ENCODE measurements at places on chromosomes 1 and 21.

DNA sequence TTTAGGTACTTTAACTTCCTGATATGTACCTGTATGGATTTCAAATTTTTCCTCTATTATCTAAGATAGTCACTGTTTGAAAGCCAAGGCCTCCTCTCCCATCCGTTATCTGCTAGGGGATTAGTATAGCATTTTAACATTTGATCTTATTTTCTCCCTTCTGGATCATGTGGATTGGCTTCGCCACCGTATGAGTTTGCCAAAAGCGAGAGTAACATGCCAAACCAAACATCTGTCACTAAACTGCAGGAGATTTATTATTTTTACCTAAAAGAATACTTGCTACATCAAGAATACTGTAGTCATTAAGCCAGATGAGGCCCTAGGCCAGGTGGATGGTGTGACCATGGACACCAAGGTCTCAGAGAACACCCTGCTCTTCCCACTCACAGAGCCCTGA, 28.5 kb upstream of the EEIG2 start:
- no peak for DNase-seq

DNA sequence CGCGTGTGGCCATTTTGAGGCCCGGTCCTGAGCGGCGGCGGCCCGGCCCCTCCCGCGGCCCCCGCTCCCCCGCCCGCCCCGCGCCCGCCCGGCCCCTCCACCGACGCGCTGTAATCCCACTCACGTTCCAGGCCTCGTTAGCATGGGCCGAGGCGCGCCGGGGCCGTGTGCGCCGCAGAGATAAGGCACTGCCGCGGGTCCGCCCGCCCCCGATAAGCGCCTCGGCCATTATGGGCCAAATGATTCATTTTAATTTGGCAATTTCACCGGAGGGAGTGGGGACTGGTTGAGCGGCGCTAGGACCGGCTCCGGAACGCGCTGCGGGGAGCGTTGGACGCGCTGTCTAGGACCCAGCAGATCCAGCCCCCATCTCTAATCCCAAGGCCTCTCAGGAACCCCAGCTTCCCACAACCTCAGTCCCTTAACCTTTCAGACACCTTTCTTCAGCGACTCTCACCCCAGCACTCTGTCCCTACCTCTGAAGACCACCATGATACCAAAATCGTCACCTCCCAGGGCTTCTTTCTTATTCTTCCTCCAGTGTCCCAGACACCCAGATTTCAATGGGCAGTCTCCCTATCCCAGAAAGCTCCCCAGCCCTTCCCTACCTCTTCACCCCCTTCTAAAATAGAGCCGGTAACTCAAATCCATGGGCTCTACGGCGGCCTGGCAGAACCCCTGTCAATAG, at the start of gene TAL1:
Gene TAL1 (minus strand): TSS at position 39 of the 688 bp plus-strand sequence. CDS start 6,337 bp downstream, outside the sequence.
- DNase-seq = no peak

DNA sequence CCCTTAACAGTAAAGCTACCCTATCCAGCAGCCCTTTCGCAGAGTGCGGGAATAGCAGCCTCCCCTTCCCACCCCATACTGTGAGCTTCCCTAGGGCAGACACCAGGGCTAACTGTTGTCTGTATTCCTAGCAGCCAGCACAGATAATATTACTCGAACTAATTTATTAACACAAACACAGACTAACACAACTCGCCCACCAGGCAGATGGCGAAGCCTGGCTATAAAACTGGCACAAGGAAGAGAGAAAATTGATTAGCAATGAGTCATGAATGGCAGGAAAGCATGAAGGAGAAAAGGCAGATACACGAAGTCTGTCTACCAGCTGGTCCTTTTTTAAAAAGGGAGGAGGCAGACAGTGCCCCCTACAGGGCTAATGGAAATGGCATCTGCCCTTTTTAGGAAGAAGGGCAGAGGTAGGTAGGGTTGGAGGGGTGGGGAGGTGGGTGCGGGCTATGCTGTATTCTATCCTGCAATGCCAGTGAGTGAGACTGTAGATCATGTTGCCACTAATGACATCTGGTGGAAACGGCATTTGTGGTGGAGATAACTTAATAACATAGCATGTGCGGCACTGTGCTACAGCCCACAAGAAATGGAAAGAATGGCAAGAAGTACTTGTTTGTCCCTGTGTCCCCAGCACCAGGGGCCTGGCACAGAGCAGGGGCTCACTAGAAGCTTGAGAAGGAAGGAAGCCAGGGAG, 30.6 kb upstream of the CTPS1 start:
- peak; percentile 28 for DNase-seq

DNA sequence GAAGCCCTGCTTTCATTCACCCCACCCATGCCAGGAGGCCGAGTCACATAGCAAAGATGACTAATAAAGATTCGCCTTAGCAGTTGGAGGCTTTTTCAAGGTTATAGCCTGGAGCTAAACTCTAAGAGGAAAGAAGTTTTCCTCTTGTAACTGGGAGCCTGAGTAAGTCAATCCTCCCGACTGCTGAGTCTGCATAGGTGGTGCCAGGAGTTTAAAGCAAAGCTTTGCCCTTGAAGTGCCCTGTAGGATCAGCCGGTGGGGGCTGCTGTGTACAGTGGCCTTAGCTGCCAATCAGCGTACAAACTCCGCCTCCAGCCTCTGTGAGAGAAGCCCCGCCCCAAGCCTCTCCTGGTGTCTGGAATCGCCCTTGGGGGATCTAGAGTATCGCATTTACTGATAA, 147.5 kb upstream of the SPATA6 start:
- DNase-seq = no peak

GRCh38 chr21:42425591-42425990, 21.9 kb downstream of the UBASH3A start:
- no peak for DNase-seq

DNA sequence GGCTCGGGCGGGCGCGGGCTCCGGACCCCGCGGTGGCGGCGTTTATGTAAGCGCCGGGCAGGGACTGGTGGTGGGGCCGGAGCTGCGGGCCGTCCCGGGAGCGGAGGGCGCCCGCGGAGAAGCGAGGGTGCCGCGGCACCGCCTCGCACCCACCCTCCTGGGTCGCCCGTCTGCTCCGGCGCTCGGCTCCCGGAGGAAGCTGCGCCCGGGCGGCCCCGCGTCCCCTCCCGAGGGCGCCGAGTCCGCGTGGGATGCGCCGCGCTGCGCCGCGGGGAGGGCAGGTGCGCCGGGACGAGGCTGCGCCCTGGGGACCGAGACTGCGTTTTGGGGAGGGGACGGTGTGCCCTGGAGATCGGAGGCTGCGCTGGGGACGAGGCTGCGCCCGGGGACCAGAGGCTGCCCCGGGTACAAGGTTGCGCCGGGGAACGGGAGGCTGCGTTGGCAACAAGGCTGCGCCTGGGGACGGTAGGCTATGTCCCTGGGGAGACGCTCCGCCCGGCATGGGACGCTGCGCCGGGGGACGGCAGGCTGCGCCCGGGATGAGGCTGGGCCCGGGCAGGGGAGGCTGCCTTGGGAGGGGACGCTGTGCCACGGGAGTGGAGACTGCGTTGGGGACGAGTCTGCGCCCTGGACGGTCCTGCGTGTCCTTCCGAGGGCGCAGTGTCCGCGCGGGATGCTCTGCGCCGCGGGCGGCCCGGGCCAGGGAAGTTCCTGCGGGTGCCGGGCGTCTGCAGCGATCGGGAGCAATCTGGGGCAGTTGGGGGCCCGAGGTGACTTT, 627 bp downstream of the ADARB1 start:
- no peak for DNase-seq

- DNase-seq = no peak
Observed at GRCh38 chr1:151312411-151312810, 14.8 kb downstream of the PI4KB start.

- DNase-seq = no peak
Observed at GRCh38 chr1:194176212-194176611, 989.8 kb upstream of the B3GALT2 start.

DNA sequence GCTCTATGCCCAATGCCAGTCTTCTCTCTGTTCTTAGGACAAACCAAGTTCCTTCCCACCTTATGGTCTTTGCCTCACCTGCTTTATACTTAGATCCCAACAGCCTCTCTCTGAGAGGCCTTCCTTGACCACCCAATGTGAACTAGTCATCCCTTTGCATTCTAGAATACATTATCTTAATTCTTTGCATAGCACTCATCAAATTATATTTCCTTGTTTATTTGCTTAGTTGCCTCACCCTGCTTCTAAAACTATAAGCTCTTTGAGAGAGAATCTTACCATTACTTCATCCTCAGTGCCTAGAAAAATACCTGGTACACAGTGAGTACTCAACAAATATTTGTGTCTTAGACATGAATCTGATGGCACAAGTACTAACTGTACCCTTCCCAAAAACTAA, 8.0 kb downstream of the PIGP start:
- no peak for DNase-seq

GRCh38 chr1:209425959-209426358, 157.6 kb upstream of the CAMK1G start:
- no peak for DNase-seq

DNA sequence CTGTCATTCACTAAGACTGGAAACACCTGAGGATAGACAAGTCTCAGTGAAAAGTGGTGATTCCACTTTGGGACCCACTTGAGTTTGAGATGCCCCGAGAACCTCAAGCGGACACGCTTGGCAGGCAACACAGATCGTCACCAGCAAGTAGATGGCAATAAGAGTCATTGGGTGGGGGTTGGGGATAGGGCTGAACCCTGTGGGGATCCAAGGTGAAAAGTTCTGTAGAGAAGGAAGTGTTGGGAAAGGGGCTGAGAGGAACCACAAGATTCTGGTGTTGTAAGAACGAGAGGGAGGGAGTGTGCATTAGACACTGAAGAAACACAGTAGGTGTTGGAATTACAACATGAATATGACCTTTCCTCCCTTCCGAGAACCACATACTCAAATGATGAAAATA, 45.4 kb upstream of the TDRD10 start:
- DNase-seq = no peak

DNA sequence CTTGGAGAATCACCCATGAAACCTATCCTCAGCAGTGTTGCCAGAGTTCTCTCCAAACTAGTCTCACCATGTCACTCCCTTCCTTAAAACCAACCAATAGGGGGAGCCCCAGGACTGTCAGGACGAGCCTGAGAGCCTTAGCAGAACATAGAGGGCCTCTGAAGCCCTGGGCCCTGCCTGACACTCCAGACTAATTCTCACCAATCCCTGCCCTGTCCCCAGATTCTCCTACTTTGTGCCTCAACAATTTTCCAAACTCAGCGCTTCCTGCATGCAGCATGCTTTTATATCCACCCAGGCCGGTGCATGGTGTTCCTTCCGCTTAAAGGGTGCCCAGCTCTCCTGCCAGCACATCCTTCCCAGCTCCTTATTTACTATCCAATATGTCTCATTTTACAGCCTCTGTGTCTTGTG, 42.7 kb downstream of the HSD3B1 start:
- DNase-seq = peak; percentile 10

GRCh38 chr1:151251656-151252470, 2.7 kb upstream of the PSMD4 start:
- DNase-seq = peak; percentile 61

GRCh38 chr21:36454706-36455105, 25.2 kb downstream of the CLDN14 start:
- no peak for DNase-seq

- no peak for DNase-seq
Observed at GRCh38 chr1:119374208-119374874, 5.8 kb downstream of the HAO2 start.

DNA sequence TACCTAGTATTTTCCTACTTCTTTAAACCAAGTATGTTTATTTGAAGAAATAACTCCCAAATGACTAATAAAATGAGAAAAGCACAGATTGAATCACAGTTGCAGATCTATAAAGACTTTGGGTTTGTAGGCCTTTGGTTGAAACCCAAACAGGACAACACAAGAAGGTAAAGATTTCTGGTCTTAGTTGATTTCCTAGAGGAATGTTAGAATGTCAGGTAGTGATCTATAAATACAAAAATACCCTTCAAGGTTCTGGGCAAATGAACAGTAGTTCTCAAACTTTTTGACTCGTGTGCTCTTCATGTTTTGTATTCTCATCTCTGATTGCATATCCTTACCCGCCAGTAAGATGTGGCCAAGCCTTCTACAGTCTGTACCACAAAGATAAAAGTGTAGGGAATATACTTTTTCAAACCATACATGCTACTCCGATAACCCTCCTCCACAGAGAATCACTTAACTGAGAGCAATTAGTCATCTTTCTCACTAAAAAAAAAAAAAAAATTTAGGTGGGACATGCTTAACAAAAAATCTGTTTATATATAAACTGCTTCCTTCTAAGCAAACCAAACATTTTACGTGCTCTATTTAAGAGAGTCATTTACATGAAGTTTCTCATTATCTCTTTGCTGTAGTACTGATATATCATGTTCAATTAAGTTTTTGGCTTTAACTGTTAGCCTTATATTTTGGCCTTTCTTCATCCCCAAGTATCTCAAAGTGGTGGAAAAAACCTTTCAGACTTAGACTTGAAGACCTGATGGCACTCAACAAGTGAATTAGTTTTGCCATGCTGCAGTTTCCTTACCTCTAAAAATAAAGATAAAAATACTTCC, 36.0 kb downstream of the CNIH4 start:
- no peak for DNase-seq

GRCh38 chr1:31460027-31460426, 47.0 kb downstream of the SERINC2 start:
- no peak for DNase-seq

DNA sequence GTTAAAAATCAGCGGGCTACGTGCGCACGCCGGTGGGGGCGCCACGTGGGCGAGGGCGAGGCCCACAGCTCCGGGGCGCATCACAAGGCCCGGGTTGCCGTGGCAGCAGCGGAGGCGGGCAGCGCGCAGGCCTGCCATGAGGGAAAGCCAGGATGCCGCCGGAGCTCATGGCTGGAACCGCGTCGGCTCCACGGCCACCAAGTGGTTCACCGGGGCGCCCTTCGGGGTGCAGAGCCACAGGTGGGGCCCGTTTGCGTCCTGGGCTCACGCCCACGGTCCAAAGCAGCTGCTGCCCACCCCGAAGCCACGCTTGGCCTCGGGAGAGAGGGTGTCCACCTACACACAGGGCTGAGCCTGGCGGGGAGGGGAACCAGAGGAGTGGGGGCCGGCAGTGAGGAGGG, 4.9 kb upstream of the TTC22 start:
- DNase-seq = no peak

GRCh38 chr21:23003951-23004350, 2005.7 kb downstream of the NCAM2 start:
- DNase-seq = no peak

DNA sequence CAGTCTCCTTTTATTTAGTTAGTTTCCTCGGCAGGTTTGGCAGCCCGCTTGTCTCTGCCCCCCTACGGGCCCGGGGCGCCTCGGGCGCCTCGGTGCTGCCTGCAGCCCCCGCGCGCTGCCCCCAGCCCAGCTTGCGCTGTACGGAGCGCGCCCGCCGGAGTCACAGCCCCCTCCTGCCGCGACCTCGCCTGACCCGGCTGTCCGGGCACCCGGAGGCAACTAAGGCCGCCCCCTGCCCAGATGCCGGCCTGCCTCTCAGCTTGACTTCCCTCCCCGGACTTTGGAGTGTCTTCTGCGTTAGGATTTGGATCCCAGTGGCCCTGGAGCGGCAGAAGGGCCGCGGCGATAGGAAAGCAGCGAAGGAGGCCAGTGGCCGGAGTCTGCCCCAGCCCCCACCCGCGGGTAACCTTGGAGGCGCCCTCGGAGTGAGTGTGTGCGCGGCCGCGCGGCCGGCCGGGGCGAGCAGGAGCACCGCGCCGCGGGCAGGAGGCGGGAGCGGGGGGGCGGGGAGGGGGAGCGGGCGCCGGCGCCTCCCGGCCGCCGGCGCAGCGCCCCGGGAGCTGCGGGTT, 7.6 kb downstream of the CDKN2C start:
- no peak for DNase-seq

All from 8988T (cell line).